ENCODE measurements at places on chromosomes 2 and 18. TPM values are rescaled to one million over a fixed set of nuclear protein-coding genes. Genes with fewer than 3 reads are reported as not detected.

GRCh38 chr2:111975053-111975552 is 76.7 kb downstream of the MERTK start:
- no peak for DNase-seq
- no peak overlapping the region for H3K27ac ChIP-seq
- no peaks in the 10 kb centered on the region for H3K27me3 ChIP-seq
- no peaks in the 10 kb centered on the region for H3K4me1 ChIP-seq
- no peak overlapping the region for H3K4me3 ChIP-seq
- H3K36me3 ChIP-seq, result no peaks in the 10 kb centered on the region

- H3K4me1 ChIP-seq, result no peaks in the 10 kb centered on the region
- H3K27me3 ChIP-seq, result no peaks in the 10 kb centered on the region
- DNase-seq, result no peak
- no peak overlapping the region for H3K4me3 ChIP-seq
- H3K27ac ChIP-seq, result no peak overlapping the region
- H3K36me3 ChIP-seq, result no peaks in the 10 kb centered on the region
These were observed 58.3 kb downstream of the ID2 start for GRCh38 chr2:8740136-8740535.

GRCh38 chr2:226995625-226996041 is 159.8 kb downstream of the RHBDD1 start:
- DNase-seq, result no peak
- H3K27me3 ChIP-seq, result no peaks in the 10 kb centered on the region
- no peak overlapping the region for H3K4me3 ChIP-seq

DSG4 gene
- not detected for total RNA-seq

DNA sequence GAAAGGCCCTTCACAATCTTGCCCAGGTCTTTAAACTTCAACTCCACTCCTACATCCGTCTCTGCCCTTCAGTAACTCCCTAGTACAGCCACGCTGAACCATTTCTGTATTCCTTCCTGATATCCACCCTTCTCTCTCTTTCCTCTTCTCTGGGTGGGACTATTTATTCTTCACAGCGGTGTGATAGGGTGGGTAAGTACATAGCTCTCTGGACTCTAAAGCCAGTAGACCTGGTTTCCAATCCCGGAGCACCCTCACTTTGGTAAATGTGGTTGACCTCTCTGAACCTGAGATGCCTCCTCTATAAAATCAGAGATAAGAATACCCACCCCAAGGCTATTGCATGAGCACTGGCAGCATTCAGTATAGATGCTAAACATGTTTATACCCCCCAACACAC is 86.7 kb downstream of the ATL2 start:
- DNase-seq, result no peak
- H3K36me3 ChIP-seq, result no peaks in the 10 kb centered on the region
- no peaks in the 10 kb centered on the region for H3K27me3 ChIP-seq
- no peak overlapping the region for H3K27ac ChIP-seq

- H3K4me3 ChIP-seq, result no peak overlapping the region
- no peak for DNase-seq
- no peaks in the 10 kb centered on the region for H3K36me3 ChIP-seq
- H3K4me1 ChIP-seq, result no peaks in the 10 kb centered on the region
- H3K27me3 ChIP-seq, result no peaks in the 10 kb centered on the region
These were observed 112.7 kb upstream of the SPATS2L start for GRCh38 chr2:200193791-200194190.

GRCh38 chr2:68237404-68237803 is 14.9 kb downstream of the PPP3R1 start:
- peak overlapping the region; percentile 41 for H3K27ac ChIP-seq
- peaks cover 65% of the 10 kb centered on the region for H3K4me1 ChIP-seq
- no peak for DNase-seq
- no peaks in the 10 kb centered on the region for H3K36me3 ChIP-seq
- no peaks in the 10 kb centered on the region for H3K27me3 ChIP-seq
- no peak overlapping the region for H3K4me3 ChIP-seq

DNA sequence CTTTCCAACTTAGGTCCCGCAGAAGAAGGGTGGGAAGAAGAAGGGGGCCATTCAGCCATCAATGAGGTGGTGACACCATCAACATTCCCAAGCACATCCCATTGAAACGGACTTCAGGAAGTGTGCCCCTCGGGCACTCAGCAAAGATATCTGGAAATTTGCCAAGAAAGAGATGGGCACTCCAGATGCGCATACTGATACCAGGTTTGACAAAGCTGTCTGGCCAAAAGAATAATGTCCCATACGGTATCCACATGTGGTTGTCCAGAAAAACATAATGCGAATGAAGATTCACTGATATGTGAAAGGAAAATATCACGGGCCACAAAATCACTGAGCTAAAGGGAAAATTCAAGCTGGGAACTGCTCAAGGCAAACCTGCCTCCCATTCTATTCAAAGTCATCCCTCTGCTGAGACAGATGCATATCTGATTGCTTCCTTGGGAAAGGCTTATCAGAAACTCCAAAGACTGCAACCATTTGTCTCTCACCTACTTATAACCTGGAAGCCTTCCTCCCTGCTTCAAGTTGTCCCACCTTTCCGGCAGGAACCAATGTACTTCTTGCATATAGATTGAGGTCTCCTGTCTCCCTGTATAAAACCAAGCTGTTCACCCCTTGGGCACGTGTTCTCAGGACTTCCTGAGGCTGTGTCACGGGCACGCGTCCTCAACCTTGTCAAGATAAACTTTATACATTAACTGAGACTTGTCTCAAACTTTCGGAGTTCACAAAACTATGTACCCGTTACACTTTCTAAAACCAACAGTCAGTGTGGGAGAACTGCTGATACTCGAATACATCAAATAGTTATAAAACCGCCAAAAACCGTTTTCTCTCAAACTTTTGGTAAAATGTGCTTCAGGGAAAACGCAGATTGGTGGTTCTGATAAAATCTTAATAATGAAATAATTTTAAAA is 1.3 kb upstream of the PDK1 start:
- peaks cover 39% of the 10 kb centered on the region for H3K4me1 ChIP-seq
- no peaks in the 10 kb centered on the region for H3K36me3 ChIP-seq
- peak; percentile 14 for DNase-seq
- peak overlapping the region; percentile 98 for H3K27ac ChIP-seq

DNA sequence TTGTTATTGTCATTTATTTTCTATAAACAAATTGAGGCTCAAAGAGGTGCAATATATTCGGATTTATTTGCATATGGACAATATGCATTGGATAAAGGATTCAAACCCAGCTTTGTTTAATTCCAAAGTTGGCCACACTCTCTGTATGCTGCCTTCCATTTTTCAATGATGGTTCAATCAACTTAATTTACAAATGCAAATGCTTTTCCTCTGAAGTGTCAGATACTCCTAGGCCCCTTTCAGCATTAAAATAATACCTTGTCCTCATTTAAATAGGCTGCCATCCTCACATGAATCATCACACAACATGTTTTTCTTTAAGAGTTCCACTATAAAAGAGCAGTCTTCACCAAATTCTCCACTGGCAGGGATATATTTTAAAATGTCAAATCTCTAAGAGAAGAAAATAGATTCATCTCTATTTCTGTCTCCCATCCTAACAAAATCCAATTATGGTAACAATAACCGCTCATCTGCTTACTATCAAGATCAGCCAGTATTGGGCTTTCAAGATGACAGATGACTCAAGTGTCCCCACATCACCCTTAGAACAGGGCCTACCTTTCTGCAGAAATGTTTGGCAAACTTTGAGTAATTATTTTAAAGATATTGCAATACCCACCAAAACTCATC is 114.8 kb downstream of the SCG2 start:
- no peak overlapping the region for H3K4me3 ChIP-seq
- no peaks in the 10 kb centered on the region for H3K36me3 ChIP-seq
- no peaks in the 10 kb centered on the region for H3K4me1 ChIP-seq
- H3K27me3 ChIP-seq, result no peaks in the 10 kb centered on the region

DNA sequence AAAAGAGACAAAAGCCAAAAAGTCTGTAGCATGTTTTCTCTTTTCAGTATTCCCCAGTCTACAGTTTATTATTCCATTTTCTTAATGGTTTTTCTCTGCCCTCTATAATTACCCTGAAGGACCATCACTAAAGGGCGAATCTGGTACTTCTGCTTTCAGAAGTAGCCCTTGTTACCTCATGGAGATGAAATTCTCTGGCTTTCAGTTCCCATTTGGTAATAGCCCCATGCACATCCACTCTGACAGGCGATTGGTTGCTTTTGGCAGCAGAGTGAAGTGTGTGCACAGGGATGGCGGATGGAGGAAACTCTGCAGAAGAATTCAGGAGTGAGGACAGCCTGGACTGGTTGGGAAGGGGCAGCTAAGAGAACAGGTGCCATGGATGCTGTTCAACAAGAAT is 66.3 kb upstream of the NABP1 start:
- no peaks in the 10 kb centered on the region for H3K27me3 ChIP-seq
- no peak overlapping the region for H3K27ac ChIP-seq
- DNase-seq, result no peak
- no peaks in the 10 kb centered on the region for H3K36me3 ChIP-seq

FOXI3 gene
- total RNA-seq, result not detected

- H3K4me3 ChIP-seq, result no peak overlapping the region
- DNase-seq, result no peak
- H3K27ac ChIP-seq, result no peak overlapping the region
- no peaks in the 10 kb centered on the region for H3K27me3 ChIP-seq
- no peaks in the 10 kb centered on the region for H3K36me3 ChIP-seq
These were observed 82.2 kb downstream of the ICOS start for GRCh38 chr2:204018717-204019116.

GRCh38 chr2:192499476-192499875 is 304.7 kb upstream of the TMEFF2 start:
- H3K4me3 ChIP-seq, result no peak overlapping the region
- no peak for DNase-seq
- no peaks in the 10 kb centered on the region for H3K4me1 ChIP-seq
- H3K36me3 ChIP-seq, result no peaks in the 10 kb centered on the region
- H3K27ac ChIP-seq, result no peak overlapping the region

GRCh38 chr18:25998461-25998860 is 92.0 kb downstream of the SS18 start:
- H3K4me1 ChIP-seq, result no peaks in the 10 kb centered on the region
- H3K27me3 ChIP-seq, result no peaks in the 10 kb centered on the region
- no peak overlapping the region for H3K4me3 ChIP-seq
- H3K36me3 ChIP-seq, result no peaks in the 10 kb centered on the region

DNA sequence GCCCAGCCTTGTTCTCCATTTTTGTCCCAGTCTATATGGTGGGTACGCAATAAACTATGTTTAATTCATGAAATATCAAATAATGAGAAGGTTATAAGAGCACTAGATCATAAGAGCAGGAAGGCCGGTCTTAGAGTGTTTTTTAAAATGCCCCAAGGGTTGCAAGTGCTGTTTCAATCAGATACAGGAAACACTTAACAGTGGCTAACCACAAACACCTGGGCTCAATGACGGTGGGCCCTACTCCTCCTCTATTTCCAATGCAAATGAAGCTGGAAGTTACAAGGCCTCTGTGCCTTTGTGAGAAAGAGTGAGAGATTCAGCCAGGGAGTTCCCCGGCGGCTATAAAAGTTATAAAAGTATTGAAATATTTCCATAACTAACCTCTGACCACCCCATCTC is 18.9 kb upstream of the WDR33 start:
- H3K27ac ChIP-seq, result peak overlapping the region; percentile 65
- H3K27me3 ChIP-seq, result no peaks in the 10 kb centered on the region
- no peak for DNase-seq
- no peaks in the 10 kb centered on the region for H3K36me3 ChIP-seq
- peaks cover 22% of the 10 kb centered on the region for H3K4me1 ChIP-seq

DNA sequence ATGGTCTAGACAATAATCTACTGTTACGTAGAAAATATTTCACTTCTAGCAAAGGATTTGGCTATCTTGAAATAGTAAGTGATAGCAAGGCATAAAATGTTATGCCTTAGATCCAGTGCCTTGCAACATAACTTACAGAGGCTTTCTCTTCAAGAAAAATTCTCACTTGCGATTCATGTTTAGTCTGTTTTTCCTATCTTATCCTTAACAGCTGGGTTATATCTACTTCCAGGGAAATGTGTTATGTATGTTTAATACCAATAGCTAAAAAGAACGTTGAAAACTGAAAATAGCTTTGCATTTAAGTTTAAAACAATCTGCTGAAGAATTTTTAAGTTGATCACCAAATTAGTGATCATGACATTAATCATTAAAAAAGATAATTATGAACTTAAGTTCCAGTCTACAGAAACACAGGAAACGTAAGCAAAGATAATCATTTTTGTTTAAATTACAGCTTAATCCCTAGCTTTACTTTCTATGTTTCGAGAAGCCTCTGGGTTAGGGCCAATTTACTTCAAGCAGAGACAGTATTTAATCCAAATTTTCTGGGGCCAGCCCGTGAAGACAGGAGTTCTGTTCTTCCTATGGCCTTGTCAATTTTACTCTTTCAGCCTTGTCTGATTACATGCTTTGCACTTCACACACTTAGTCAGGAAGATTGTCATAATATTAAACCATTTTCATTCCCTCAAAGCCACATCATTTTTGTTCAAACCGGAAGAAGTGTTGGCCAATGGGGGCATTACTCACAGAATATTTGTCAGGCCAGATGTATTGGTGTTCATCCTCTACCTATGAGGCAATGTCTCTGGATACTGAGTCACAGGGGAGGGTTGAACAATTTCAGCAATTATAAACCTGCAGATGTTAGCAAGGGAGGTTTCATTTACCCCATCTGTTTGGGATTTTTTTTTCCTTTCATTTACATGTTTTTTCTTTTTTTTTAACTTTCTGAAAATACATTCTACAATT is 1132.9 kb upstream of the ZEB2 start:
- H3K27me3 ChIP-seq, result no peaks in the 10 kb centered on the region
- no peak for DNase-seq
- H3K27ac ChIP-seq, result no peak overlapping the region
- no peak overlapping the region for H3K4me3 ChIP-seq
- no peaks in the 10 kb centered on the region for H3K36me3 ChIP-seq

DNA sequence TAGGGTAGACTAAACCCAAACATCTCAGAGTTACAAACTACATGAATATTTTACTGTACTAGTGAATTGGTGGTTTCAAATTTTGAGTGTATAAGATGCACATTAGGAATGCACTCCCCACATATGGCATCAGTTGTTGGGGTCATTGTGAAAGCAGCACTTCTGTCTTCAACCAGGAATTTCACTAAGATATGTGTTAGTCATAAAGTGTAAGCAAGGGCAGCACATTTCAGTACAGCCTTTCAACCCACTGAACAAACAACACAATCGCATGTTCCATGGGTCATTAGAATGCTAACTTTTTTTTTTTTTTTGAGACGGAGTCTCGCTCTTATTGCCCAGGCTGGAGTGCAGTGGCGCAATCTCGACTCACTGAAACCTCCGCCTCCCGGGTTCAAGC is 164.1 kb upstream of the MAP2 start:
- no peak overlapping the region for H3K27ac ChIP-seq
- H3K4me1 ChIP-seq, result no peaks in the 10 kb centered on the region
- no peak overlapping the region for H3K4me3 ChIP-seq
- H3K27me3 ChIP-seq, result no peaks in the 10 kb centered on the region
- no peaks in the 10 kb centered on the region for H3K36me3 ChIP-seq
